ENCODE measurements at places on chromosomes 6 and 20.
A peak's percentile ranks its signal among the peaks of the same experiment; 100 is the strongest.

- peak; percentile 90 for DNase-seq
Observed at GRCh38 chr20:39885975-39886649, 802.9 kb downstream of the MAFB start.

- no peak for DNase-seq
Observed at GRCh38 chr20:48070991-48071652, 285.8 kb upstream of the SULF2 start.

- no peak for DNase-seq
Observed at GRCh38 chr6:7041511-7042026, 66.2 kb upstream of the RREB1 start.

GRCh38 chr6:117545161-117545595 lies 57.1 kb downstream of the GOPC start:
- no peak for DNase-seq

DNA sequence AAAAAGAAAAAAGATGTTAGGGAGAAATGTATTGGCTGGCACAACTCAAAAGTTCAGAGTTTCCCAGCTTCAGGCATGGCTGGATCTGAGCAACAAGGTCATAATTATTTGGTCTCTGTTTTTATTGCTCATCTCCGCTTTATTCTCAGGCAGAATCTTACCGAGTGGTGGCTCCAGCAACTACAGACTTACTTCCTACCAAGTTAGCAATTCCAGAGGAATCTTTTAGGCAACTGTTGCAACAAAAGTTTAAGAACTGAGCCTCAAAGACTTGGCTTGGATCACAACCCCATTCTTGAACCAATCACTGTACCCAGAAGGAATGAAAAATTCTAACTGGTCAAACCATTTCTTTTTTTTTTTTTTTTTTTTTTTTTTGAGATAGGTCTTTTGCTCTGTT lies 35.5 kb upstream of the NCOA3 start:
- peak; percentile 20 for DNase-seq

DNA sequence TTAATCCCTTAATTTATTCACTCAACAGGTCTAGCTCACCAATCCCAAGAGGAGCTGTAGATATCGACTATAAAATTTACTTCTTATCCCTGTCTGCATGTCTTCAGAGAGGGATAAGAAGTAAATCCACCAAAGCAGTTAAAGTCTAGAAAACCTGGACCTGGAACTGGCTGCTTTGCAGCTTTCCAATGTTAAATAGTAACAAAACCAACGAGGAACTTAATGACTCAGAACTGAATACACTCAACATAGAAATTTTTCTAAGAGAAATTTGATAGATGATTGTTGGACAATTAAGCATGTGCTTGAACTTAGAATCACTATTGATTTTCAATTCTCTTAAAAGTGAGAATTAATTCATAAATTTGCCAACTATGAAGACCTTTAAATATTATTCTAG lies 11.5 kb upstream of the TMEM244 start:
- no peak for DNase-seq

GRCh38 chr6:42790549-42791181 lies 8.8 kb downstream of the BICRAL start:
- no peak for DNase-seq

DNA sequence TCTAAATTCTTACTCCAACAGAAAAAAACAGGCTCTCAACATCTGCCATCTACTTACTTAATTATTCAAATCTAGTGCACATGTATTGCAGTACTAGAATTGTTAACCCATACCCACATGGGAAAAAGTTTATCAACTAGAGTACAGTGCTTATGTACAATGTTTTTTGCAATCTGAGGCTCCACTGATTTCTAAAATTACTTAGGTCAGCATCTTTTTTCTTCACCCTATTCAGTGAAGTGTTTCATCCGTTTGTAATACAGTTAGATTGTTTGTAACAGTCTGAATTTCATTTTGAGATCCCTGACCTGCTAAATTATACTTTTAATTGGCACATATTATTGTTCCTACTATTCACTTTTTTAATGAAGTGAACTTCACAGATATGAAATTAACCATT lies 402.2 kb downstream of the FOXA2 start:
- no peak for DNase-seq

DNA sequence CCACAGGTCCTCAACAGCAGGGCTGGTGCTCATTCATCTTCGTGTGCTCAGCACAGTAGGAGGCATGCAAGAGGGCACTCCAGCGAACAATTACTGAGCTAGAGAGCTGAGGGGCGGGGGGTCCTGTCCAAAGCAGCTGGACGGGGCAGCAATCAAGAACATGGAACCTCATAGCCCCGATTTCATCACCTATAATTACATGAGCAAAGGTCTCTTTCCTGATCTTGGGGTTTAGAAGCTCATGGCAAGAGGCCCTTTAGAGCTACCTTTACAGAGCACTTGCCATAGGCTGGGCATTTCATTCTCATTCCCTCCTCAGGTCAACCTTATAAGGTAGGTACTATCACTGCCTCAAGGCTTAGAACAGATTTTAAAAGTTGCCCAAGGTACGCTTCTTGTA lies 10.4 kb downstream of the MOCS1 start:
- DNase-seq: no peak

GRCh38 chr20:24868396-24868927 lies 80.6 kb upstream of the CST7 start:
- DNase-seq: no peak

DNA sequence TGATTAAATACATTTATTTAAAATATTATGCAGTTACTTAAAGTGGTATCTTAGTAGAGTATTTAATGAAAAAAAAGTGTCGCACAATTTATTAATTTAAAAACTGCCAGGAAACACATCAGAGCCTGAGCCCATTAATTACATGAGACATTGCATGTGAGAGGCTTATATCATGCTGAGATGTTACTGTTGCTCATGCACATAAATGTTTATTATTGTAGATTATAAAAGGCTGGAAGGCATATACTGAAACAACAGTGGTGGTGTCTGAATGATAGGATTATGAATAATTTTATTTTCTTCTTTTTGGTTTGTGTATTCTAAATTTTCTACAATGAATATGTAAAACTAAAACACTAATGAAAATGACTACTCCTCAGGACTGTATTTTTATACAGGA lies 45.7 kb upstream of the TXNDC5 start:
- DNase-seq: no peak

DNA sequence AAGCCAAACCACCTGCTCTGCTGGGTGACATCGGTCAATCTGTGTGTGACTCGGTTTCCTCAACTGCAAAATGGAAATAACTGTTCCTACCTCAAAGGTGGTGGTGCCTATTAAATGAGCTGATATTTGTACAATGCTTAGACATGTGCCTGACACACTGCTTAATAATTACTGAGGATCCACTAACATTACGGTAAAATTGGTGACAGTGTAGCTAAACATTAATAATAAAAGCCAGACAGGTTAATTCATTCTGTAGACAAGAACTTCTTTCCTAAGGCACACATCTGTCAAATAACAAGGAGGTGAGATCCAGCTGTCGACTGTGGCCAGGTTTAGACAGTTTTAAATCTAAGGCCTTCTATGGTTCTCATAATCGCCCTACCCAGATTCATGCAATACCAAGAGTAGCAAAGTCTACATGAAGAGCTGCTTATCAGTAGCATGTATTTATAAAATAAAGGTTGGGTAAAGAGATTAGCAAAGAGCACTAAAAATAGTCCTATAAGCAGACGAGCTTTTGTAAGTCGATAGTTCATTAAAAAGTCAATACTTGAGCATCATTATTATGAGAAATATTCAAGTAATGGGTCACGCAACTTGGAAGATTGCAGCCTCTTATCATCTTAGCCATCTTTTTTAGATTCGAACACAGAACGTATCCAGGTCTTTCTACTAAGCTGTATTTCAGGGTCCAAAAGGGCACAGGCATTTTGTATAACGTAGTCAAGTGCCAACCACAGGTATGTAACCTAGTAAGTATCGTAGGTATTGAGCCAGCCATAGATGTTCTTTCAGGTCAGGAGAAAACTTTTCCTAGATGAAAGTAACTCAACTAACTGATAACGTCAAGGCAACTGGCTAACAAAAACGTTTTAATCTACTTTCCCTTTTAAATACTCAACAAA lies 3.2 kb downstream of the CNKSR3 start:
- no peak for DNase-seq

GRCh38 chr6:21519642-21520041 lies 73.9 kb upstream of the SOX4 start:
- no peak for DNase-seq

DNA sequence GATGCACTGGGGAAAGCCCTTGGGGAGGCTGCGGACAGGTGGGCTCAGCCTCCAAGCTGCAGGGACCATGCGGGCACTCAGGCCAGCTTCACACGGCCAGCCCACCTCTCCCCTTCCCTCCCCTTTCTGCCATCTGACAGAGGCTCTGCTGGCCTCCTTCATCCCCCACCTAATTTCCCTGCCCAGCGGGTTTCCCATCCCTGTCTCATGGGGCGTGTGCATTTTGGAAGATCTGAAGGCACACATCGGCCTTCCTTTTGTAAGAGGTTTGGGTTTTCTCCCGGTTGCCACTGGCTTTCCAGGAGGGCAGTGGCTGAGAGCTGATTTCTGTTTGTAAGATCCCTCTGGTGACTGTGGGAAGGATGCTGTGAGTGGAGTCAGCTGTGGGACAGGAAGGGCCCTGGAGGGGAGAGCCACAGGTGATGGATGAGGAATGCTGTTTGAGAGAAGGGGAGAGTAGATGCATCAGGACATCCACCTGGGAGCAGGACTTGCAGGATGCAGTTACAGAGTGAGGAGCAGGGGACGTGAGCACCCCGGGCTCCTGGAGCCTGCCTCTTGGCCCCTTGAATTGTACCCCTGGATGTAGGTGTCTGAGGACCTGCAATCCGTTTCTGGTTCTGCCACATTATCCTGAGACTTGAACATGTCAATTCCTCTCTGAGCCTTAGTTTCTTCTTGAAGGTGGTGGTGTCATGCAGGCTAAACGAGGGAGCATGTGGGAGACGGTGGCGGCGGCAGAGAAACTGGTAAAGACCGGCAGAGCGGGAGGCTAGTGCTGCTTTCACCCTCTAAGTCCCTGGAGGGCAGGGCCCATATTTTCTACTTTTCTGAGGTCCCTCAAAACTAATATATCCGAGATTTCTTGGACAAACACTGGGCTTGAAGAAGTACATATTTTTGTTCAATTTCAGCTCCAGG lies 5.9 kb upstream of the TUBB1 start:
- no peak for DNase-seq

- DNase-seq: no peak
Observed at GRCh38 chr20:44678990-44679611, 27.6 kb upstream of the ADA start.

DNA sequence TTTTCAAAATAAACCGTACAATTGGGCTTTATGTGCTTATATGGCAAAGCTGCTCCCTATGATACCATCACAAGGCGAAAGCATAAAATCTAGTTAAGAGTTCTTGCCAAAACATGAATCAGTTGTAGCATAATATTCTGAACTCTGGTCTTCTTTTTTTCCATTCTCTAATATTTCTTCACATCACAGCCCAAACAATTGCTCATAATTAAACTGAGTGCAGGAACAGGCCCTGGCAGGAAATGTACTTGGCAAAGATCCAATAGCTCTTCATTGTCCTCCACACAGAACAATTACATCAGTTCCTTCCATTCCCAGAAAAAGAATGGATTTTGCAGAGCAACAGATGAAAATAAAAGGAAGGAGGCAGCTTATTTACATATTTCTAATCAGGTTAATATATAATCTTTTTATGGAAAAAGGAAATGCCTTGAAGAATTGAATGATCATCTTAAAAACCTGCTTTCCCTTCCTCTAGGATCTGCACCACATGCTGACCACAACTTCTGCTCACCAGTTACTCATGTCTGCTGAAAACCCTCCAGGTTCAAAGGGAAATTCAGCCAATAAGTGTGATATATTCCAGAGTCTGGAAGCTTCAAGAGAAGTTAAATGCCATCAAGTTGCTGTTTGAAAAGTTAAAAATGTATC lies 123.3 kb upstream of the COL21A1 start:
- DNase-seq: peak; percentile 89

DNA sequence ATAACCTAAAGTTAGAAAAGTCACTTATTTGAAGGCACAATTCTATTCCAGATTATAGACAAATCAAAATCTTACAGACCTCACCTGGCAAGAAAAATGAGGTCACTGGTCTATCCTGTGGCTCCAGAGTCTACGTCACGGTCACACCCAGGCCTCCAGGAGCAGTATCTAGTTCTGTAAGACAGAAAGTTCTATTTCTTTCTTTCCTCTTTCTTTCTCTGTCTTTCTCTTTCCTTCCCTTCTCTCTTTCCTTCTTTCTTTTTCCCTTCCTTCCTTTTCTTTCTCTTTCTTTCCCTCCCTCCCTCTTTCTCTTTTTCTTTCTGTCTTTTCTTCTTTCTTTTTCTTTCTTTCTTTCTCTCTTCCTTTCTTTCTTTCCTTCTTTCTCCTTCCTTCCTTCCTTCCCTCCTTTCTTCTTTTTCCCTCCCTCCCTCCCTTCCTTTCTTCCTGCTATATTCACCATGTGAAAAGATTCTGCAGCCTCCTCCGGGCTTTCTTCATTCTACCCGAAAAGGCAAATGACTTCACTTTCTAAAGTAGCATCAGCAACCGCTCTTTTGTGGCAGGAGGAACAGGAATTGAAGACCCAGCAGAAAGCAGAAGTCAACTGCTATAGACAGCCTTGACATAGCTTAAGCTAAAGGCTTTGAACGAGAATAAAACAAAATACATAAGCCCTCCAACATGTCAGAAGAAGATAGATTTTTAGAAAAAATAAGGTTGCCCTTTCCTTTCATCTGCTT lies 83.9 kb upstream of the SIRPG start:
- no peak for DNase-seq

DNA sequence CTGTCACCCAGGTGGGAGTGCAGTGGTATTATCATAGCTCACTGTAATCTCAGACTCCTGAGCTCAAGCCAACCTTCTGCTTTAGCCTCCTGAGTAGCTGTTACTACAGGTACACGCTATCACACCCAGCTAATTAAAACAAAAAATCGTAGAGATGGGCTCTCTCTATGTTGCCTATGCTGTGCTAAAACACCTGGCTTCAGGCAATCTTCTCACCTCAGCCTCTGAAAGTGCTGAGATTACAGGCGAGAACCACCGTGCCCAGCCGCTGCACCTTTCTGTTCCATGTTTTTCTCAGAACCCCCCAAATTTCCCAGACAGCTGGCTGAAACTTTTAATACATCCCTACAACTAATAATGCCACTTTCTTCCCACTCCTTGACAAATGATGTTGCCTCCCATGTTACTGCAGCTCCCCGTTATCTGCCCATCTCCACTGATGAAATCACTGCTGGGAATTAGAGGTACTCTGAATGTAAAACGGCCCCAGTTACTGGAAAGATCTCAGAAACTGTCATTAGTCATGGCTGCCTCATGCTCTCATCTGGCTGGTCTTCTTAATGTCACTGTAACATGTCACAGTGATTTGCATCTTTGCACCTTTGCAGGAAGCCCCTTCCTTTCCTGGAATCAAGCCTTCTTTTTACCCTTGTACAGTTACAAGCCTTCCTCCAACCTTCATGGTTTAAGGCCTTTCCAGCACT lies 697.5 kb downstream of the PRKN start:
- DNase-seq: no peak
